ENCODE measurements at places on chromosomes 13 and 19.

DNA sequence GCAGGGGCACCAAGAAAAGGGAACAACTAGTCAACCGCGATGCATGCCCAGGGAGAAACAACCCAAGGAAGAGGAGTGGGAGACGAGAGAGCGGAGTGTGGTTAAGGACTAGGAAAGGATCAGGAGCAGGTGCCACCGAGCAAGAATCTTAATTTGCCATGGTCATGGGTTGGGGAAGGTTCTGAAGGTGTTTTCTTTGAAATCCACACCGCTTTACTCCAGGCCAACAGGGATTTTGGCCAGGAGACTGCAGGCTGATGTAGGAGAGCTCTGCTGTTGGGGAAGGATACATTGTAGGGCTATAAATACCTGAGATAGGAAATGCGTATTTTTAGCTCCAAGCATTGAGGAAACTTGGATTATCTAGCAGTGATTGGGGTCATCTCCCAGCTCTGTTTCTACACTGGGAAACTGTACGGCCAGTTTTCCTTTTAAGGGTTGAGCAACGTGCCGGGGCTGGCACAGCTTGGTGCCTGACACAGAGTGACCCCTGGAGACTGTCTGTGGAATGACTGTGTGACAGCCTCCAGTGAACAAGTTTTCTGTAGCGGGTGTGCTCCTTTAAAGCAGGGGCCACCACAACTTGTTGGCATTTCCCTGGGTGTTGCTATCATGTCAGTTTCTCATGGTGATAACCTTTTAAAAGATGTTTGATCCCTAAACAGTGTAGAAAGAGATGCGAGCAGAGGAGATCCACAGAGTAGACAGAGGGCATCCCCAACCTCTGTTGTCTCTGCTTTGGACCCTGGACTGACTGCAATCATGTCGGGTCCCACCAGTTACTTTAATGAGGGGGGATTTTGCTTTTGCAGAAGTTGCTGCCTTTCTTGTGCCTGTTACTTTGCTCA is 34.3 kb downstream of the ZNF536 start:
- no peak for DNase-seq

GRCh38 chr13:45899406-45899805 is 47.9 kb upstream of the SIAH3 start:
- no peak for DNase-seq

GRCh38 chr13:50080911-50081678 is 65.9 kb downstream of the KCNRG start:
- DNase-seq, result peak; percentile 75

- DNase-seq, result no peak
Observed at GRCh38 chr13:77874406-77874805, 44.2 kb downstream of the EDNRB start.

GRCh38 chr19:42440357-42441048 is 2.2 kb downstream of the CXCL17 start:
- peak; percentile 91 for DNase-seq

DNA sequence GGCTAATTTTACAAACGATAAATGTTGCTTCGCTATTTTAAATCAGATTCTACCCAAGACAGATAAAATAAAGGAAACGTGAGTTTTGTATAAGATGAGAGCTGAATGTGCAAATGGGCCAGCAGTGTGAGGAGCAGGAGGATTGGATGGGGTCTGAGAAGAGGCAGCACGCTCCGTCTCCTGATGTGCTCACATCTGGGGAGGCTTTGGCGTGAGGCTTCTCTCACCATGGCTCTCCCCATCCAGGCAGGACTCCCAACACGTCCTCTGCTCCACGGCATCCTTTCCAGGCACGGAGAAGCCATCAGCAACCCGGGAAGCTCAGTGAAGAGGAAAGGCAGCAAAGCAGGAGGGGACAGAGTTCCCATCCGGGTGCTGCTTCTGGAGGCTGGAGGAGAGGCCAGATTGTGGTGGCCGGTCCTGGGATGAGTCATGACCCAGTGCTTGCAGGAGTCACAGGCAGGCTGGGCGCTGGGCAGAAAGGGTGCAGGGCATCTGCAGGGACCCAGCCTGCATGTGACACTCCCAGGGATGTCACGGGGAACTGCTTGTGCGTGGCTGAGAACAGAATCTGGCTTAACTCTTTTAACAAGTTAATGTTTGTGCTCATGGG is 47.5 kb downstream of the ZNF536 start:
- DNase-seq, result no peak

DNA sequence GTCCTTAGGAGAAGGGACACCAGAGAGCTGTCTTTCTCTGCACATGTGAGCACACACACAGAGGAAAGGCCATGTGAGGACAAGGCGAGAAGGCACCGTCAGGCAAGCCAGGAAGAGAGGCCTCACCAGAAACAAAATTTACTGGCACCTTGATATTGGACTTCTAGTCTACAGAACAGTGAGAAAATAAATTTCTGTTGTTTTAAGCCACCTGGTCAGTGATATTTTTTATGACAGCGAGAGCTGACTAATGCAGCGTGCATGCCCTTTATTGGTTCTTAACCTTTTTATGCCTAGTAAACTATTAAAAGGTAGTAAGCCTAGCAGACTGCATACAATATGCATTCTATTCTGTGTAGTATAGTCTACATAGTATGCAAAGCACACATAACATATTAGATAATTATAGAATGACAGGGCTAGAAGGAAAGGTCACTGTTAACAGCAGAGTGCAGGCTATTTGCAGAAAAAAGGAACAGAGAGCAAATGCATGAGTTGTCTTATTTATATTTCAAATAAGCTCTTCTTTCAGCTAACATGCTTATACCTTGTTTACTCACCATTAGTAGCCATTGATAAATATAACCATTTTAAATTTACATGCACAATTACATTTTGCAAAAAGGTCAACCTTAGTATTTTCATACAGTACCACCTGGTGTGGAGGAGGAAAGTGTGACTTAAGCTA is 25.2 kb upstream of the KATNAL1 start:
- no peak for DNase-seq

- DNase-seq, result no peak
Observed at GRCh38 chr13:99734013-99734693, 232.9 kb downstream of the TM9SF2 start.

DNA sequence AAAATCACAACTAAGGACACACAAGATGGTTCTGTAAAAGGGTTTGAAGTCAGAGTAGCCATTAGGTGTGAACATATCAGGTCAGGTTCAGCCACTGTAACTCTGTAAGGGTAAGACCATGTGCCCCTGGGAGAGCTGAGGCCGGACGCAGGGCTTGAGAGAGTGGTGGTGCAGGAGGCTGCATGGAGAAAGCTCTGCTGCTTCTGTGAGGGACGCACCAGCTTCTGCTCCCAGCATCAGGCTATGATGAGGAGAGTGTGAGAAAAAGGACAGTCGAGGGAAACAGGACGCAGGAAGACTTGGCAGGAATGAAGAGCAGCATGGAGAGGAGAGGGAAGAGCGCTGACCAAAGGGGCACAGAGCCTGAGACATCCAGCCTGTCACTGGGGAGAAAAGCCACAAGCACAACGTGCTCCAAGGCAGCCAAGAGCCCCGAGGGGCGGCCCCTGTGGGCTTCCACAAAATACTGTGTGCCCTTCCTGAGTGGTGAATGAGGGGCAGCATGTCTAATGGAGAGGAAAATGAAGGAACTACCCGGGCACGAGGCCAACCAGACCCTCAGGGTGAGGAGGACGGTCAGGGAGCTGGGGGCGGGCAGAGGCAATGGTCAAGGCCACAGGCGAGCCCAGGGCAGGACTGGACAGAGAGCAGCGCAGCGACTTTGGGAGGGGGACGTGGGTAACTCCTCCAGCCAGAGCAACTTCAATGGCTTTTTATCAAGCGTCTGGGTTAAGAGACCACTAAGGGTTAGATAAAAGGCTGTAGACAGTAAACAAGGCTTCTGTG is 107.7 kb downstream of the COL4A1 start:
- DNase-seq, result no peak

- DNase-seq, result no peak
Observed at GRCh38 chr19:16726916-16727315, 7.3 kb downstream of the NWD1 start.

DNA sequence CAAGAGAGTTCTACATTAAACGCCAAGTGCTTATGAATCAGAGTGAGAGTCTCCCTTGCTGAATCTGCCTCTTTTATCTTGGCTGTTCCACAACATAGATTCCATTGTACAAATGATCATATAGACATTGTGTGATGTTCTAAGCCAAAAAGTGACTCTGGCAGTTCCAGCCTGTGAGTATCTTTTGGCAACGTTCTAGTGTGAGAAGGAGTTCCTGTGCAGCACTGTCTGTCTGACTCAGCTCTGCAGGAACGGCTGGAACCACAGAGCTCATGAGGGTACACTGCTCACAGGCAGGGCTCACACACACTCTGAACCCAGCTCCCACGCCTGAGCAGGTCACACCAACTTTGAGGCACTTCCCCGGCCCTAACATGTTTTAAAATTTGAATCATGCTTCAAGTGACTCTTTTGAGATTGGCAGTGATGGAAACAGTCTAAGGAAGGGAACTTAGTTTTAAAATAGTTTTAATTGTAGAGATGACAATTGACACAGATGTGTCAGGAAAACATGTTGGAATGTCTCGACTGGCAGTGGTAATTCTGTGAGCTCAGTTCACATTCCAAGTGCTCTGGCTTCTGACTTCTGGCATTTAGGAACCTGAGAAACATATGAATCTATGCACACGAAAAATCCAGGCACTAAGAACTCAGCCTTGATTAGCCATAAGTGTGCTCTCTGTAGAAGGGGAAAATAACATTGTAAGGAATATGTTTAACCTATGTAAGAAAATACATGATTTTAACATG is 272.0 kb downstream of the UQCRFS1 start:
- DNase-seq, result no peak

- DNase-seq, result no peak
Observed at GRCh38 chr13:112808377-112809140, 118.7 kb downstream of the ATP11A start.

DNA sequence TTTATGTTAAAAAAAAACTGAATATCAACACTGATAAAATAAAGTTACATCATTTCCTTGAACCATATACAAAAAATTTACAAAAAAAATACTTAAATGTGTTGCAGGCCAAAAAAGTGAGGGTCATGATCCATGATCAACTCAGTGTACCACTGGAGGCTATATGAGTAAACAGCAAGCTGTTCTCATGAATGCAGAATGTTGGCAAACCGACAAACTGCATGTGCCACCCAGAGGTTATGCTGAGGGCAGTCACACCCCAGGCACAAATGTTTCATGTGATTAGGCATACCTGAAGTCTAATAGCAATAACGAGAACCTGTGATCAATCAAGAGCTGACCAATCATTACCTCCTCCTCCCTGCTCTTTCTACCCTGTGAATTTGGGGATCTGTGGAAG is 91.9 kb downstream of the ZNF431 start:
- DNase-seq, result no peak

DNA sequence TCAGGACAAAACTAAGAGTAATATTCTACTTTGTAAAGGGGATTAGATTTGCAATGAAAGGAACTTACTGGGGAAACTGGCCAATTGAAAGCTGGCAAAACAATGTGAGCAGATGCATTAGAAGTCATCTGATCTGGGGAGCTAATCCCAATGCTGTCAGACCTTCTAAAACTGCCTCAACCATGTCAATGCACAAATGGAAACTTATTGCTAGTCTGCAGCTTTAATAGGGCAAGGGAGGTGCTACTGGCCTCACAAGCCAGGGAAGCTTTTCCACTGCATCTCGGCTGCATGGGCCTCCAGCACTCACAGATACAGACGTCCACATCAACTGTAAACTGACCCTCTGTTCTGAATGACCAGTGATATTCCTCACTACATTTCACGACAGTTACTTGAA is 154.2 kb downstream of the LHFPL6 start:
- no peak for DNase-seq

DNA sequence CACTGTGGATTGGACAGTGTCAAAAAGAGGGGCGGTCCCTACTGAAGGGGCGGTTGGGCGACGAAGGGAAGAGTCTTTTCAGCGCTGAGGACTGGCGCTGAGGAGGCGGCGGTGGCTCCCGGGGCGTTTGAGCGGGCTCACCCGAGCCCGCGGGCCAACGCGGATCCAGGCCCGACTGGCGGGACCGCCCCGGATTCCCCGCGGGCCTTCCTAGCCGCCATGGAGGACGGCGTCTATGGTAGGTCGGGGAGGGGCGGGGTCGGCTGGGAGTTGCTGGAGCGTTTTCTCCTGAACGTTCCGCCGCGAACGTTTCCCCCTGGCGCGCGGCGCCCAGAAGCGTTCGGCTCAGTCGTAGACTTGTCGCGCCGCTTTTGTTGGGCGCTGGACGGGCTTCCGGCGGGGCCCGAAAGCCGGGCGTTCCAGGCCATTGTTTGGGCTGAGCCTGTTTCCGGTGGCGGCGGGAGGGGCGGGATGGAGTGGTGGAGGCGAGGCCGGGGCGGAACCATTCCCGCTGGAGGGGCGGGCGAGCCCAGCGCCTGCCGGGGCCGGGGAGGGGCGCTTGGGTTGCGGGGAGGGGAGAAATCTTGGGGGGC is at the start of gene CYTH2:
Gene CYTH2 (plus strand): TSS at position 81 of the 593 bp plus-strand sequence. CDS start 139 bp downstream, at position 220.
- DNase-seq, result peak; percentile 85

DNA sequence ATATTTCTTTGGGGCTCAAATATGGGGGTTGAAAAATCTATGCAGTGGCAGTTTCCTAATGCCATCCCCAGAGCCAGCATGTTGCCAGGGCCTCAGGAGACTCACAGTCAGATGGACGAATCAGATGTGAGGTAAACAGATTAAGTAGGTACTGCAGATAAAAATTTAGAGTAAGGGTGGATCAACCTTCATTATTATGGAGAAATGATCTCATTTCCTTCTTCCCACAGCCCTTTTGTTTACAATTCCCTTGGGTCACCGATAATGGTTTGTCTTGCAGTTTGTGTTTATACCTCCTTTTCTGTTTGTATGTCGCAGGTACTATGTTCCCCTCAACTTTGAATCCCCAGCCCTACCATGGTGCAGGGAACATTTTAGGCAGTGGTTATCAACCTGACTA is 20.0 kb downstream of the DIAPH3 start:
- DNase-seq, result no peak

DNA sequence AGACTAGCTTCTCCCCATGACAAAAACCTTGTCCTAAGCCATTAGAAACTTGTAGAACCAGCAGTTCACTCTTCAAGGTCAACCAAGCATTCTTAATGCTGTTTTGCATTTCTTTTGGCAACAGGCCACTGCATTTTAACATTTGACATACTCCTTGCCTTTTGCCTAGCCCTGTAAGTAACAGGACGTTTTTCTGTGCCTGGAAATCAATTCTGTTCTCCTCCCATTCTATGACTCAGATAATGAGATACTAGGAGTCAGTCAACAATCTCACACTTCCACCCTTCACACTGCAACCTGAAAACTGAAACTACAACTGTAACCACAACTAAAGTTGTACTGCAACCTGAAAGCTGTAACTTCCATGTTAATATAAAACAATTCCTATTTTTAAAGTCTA is 268.7 kb downstream of the MZT1 start:
- DNase-seq, result no peak

DNA sequence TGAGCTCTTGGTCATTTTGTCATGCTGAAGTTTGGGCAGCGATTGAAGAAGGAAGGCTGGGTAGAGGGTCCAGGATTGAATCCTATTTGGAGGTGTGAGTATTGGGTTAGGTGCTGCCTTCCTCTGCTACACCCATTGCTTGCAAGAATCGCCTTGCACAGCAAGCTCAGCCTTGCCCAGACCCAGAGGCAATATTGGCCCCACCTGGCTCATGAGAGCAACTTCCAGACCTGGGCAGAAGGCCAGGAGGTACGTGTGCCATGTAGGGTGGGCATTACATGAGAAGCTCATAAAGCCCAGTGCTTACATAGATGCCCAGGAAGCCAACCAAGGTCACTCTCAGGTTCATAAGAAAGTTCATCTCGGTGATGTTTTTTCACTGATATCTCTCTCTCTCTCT is 718.0 kb downstream of the EFNB2 start:
- no peak for DNase-seq
